Common myeloid progenitor, CD34-positive (primary cell): ENCODE measurements at places on chromosomes 13 and 19.

GRCh38 chr19:45518469-45518826 lies 11.2 kb downstream of the VASP start:
- no peak for DNase-seq

DNA sequence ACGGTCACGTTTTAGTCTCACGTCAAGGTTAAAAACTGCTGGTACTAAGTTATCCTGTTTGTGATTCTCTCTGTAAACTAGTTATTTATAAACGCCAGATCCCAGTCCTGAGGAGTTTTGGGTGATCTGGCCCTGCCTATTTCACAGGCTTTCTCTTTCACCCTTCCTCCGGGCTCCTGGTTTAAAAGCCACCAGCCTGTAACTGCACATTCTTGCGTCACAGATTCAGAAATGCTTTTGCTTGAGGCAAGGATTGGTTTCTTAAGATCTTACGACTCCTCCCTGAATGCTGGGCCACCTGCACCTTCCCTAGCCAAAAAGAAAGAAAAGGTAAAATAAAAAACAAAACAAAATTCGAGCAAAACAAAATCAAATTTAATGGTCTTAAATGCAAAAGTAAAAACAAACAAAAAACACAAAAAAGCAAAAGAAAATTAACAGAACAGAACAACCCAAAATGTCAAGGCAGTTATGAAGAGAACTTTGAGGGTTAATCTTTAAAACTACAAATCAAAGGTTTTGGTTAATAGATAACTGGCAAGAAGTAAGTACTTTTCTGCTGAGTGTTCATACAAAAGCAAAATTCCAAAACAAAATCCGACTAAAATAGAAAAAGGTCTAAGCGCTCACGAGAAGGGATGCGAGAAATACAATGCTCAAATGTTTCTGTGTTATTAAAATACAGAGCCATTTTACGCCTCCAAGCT lies 18.6 kb upstream of the TIMM44 start:
- DNase-seq: no peak

- DNase-seq: no peak
Measured at GRCh38 chr13:43784496-43784895, 2.3 kb downstream of the ENOX1 start.

DNA sequence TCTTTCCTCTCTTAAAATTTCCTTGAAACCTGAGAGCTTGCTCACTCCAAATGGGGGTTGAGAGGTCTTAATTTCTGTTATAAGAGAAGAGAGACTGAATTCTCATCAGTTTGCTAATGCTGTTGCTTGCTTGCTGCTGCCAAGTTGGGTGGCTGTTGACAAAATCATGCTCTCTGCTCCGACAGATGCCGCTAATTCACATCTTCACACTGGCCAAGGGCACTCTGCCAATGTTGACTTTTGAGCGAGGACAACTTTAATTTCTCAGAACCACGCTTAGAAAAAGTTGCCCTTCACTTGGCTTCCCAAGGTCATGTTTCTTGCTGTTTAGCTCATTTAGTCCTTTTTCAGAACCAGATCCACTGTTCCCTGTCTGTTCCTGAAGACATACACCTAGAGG lies 402.9 kb downstream of the HS6ST3 start:
- no peak for DNase-seq

DNA sequence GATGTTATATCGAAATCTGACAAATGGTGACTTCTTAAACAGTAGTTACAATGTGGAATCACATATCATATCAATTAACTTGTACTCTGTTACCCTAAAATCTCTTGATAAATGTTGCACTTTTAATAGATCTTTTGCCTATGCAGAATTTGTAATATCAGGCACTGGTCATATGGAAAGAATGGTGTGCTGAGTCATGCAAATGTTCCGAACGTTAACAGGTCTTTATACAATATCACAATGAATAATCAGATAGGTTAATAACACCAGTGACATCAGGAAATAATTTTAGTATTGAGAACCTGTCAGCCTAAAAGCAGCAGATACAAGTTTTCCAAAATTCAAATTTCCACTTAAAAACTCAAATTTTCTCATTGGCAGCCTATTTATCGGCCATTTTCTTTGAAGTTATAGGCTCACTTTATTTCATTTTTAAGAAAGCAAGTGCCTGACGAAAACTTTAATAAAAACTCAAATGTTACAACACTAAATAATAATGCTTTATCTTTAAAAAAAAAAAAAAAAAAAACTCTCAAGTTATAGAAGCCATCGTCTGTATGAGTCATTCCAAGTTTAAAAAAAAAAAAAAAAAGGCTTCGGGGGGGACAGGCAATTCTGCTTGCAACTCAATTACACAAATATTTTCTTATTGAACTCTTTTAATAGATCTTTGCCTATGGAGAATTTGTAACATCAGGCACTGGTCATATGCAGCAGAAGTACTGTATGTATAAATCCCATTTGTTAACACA lies 180.9 kb downstream of the DIAPH3 start:
- DNase-seq: no peak

- DNase-seq: no peak
Measured at GRCh38 chr13:38684714-38685113, 2.2 kb upstream of the FREM2 start.

- DNase-seq: no peak
Measured at GRCh38 chr19:2288818-2289713, 7.1 kb upstream of the PEAK3 start.

GRCh38 chr13:41361491-41361890 lies 50.4 kb downstream of the NAA16 start:
- DNase-seq: no peak

DNA sequence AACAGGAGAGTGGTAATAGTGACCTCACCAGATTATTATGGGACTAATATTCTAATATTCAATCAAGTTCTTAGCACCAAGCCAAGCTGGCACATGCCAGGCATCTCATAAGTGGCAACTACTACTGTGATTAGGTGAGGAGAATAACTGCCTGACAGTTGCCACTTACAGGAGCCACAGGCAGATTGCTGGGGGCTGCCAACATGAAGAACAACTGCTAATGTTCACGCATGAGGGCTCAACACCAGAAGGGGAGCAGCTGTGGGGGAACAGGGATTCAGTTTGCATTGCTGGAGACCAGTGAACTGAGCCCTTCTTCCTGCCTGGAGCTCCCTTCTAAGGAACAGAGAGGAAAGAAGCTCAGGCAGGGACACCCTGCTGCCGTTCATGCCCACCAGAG lies 504.5 kb downstream of the FOXO1 start:
- no peak for DNase-seq

DNA sequence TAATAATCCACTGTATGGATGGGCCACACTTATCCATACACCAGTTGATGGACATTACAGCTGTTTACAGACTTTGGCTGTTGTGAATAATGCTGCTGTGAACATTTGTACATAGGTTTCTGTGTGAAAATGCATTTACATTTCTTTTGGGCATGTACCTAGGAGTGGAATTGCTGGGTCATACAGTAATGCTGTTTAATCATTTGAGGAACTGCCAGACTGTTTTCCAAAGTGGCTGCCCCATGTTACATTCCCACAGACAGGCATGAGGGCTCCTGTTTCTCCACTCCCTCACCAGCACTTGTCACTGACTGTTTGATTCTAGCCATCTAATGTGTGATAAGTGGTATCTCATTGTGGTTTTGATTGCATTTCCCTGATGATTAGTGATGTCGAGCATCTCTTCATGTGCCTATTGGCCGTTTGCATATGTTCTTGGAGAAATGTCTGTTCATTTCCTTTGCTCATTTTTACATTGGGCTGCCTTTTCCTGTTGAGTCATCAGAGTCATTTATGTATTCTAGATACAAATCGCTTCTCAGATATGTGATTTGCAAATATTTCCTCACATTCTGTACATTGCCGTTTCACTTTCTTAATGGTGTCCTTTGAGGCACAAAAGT lies 12.8 kb downstream of the TMEM255B start:
- peak; percentile 71 for DNase-seq

- DNase-seq: peak; percentile 82
Measured at GRCh38 chr19:2561895-2562294, 86.0 kb downstream of the GADD45B start.

DNA sequence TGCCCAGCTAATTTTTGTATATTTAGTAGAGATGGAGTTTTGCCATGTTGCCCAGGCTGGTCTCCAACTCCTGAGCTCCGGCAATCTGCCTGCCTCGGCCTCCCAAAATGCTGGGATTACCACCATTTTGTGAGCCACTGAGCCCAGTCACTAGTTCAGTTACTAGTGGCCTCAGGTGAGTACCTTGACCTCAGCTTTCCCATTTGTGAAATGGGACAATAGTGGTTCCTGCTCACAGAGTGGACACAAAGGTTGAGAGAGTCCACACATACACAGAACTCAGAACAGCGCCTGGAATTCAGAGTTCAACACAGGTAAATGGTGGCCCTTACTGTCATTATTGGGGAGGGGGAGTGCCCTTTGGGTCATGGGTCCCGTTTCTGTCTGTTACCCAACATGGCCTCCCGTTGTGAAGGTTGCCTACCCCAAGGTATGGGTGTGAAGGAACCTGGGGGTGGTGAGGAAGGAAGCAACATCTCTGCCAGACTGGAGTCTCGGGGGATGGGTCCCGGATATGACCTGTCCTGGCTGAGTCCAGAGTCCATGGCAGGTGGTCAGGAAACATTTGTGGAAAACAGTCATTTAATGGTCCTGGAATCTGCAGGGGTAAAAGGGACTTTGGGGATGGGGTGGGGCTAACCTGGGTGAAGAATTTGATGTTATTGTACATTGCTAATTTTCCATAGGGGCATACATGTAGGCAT lies 11.7 kb upstream of the IRGC start:
- DNase-seq: no peak
